Endothelial cell of coronary artery (primary cell): ENCODE measurements at places on chromosomes 5 and 9. TPM values are rescaled to one million over a fixed set of nuclear protein-coding genes. Genes with fewer than 3 reads are reported as not detected.

CDH18 gene
- under 0.01 and 0.18 TPM in 2 replicates for total RNA-seq

SH3TC2 gene
- 3.2 and 6.0 TPM in 2 replicates for total RNA-seq

PCDHA7 gene
- 0.27 and 0.28 TPM in 2 replicates for total RNA-seq

LRRC19 gene
- not detected in 2 replicates for total RNA-seq

F2RL2 gene
- total RNA-seq, result 1.1 and 1.6 TPM in 2 replicates

PTTG1 gene
- total RNA-seq, result 72.8 and 108 TPM in 2 replicates

TMEM267 gene
- total RNA-seq, result 10.7 and 12.8 TPM in 2 replicates

DAB2IP gene
- total RNA-seq, result 14.2 and 18.0 TPM in 2 replicates

PRKAA1 gene
- 115 and 143 TPM in 2 replicates for total RNA-seq

PCDHA4 gene
- total RNA-seq, result 0.75 and 1.1 TPM in 2 replicates
